ENCODE measurements at places on chromosomes 3 and 15.

DNA sequence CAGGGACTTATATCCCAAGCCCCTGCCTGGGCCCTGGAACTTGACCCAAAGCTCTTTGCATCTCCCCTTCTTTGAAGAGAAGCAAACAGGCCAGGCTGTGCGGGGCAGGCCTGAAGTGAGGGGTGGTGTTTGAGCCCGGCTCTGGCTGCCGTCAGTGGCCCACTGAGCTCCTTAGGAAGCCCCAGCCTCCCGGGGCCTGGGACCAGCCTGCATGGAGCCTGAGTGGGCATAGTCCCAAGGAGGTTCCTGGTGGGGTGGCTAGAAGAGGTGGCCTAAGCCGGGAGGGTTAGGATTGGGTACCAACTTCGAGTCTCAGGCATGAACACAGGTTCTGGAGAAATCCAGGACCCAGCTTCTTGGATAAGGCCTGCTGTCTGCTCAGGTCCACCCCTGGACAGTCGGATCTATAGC, 6.4 kb downstream of the TMIE start:
- no peak for DNase-seq

GRCh38 chr3:142782616-142783015, 58.8 kb downstream of the TRPC1 start:
- DNase-seq = no peak

DNA sequence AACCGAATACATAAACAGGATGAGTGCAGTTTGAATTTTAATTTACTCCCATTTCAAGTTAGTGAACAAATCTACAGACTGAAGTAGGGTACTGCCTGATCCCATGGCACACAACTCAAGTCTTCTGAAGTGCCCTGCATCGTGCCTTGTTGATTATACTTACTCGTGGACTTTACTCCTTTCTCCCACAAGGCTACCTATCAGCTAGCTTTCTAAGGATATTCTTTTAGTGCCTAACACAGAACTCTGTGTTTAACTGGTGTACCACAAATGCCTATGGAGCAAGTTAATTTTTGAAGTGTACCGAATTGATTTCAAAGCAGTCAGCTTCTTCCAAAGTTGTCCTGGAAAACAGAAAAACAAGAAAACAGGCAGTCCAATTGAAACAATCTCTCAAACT, 119.8 kb downstream of the TNIK start:
- no peak for DNase-seq

DNA sequence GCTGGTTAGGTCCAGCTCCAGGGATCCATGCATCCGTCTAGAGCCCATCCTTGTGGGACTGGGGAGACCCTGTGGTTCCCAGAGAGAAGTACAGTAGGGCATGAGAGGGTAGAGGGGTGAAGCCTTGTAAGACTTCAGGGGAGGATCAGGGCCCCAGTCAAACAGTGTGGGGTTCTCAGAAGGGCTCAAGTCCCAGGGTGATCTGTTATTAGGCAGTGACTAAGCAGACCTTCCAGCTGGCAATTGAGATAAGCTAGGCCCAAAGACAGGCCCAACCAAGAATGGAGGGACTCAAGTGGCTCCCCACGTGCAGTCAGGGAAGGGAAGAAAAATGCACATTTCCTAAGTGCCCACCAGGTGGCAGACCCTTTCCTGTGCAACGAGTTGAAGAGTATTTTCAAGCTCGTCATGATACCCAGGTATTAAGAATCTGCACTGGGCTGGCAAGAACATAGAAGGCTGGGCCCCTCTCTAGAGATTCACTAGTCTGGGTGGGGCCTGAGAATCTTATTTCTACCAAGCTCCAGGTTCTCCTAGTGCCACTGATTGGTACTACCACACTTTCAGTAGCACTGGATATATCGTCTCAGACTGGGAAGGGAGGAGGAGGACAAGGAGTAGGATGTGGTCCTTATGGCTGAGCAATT, 240.8 kb downstream of the NR1D2 start:
- DNase-seq = peak; percentile 58

DNA sequence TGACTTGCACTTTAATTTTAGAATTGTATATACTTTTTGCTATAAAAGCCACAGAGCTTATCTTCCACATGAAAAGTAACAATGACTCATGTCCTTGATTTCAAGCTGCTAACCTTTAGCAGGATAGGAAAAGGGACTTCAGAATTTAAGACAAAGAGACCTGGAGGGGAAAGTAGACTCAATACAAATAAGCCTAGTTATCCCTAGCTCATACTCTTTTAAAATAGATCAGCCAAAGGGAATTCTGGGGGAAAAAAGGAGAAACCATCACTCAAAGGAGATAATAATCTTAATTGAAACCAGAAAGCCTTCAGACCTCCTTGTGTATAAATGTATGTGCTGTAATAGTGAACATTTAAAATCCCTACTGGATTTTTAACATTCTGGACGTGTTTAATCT, 930.3 kb downstream of the NTRK3 start:
- no peak for DNase-seq

DNA sequence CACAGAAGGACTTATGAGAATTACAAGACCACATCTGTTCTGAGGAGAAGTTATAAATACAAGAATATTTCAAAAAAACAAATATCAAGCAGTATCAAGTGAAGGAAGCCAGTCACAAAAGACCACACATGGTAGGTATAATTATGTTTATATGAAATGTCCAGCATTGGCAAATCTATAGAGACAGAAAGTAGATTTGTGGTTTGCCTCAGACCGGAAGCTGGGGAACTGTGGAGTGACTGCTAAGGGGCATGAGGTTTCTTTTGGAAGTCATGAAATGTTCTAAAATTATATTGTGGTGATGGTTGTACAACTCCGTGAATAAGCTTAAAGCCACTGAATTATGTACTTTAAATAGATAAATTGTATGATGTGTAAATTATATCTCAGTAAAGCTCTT, 136.9 kb downstream of the FRMD5 start:
- no peak for DNase-seq

- DNase-seq = no peak
Observed at GRCh38 chr3:168248383-168249204, 152.9 kb upstream of the GOLIM4 start.

- DNase-seq = no peak
Observed at GRCh38 chr15:41948490-41948889, 23.9 kb downstream of the EHD4 start.

- no peak for DNase-seq
Observed at GRCh38 chr3:106446271-106446670, 577.5 kb upstream of the CBLB start.

GRCh38 chr3:50572801-50573371, 3.6 kb downstream of the HEMK1 start:
- no peak for DNase-seq

- DNase-seq = no peak
Observed at GRCh38 chr15:45734260-45734711, 99.5 kb downstream of the SQOR start.

- DNase-seq = no peak
Observed at GRCh38 chr3:84683493-84683892, 275.3 kb upstream of the CADM2 start.

DNA sequence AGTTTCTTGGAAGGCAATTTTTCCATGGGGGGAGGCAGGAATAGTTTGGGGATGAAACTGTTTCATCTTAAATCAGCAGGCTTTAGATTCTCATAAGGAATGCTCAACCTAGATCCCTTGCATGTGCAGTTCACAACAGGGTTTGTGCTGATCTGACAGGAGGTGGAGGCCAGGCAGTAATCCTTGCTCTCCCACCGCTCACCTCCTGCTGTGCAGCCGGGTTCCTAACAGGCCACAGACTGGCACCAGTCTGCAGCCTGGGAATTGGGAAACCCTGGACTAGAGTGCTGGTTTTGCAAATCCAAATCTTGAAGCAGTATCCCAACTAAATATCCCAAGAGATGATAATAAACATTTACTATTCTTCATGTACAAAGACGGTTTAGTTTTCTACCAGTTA, 256.3 kb upstream of the TMCO5A start:
- DNase-seq = no peak

- no peak for DNase-seq
Observed at GRCh38 chr3:43005253-43005652, 26.1 kb downstream of the GASK1A start.

GRCh38 chr3:194671511-194671899, 486 bp downstream of the LSG1 start:
- DNase-seq = peak; percentile 54

DNA sequence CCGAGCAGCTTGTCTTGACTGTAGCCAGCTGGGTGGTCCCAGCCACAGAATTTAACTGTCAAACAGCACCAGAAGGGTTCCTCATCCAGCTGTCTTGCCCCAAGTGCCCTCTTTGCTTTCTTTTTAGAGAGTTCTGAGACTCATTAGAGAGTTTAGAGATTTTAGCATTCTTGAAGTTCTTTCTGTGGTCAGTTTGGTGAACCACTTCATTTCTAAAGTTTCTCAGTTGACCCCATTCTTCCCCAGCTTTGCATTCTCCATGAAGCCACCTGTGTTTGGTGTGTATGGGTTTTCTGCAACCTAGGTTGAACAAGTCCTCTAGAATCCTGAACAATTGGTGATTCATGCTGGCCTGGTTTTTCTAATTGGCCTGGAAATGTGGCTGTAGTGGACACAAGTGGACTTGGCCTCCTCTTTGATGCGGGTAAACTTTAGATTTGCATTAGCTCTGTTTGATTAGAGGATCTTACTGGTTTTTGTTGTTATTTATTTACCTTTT, 33.7 kb downstream of the FLNB start:
- DNase-seq = no peak

- DNase-seq = no peak
Observed at GRCh38 chr3:162377608-162378007, 881.0 kb downstream of the OTOL1 start.

DNA sequence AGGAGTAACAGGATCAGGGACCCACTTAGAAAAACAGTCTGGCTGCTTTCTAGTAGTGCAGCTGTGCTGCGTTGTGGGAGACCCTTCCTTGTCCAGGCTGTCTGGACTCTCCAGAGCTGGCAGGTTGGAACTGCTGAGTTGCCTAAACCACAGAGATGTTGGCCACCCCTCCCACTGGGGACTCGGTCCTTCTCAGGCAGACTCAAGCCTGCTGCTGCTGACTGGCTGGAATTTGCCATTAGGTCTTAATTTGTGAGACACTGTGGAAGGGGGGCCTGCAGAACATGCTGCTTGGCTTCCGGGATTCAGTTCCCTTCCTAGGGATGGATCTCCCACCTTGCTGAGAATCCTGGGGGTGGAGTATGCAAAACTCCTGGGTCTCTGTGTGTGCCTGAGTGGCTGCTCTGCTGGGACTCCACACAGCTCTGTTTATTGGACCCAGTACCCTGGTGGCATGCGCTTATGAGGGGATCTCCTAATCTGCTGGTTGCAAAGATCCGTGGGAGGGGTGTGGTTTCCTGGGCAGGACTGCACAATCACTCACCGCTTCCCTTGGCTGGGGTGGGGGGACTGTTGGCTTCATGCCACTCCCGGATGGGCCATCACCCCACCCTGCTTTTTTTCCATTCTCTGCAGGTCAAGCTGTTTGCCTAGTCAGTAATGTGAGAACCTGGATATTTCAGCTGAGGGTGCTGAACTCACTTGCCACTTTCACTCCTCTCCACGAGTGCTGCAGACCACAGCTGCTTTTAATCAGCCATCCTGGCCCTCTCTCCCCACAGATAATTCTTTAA, 150.5 kb downstream of the CFAP20DC start:
- no peak for DNase-seq

GRCh38 chr3:8578282-8578681, 66.3 kb downstream of the SSUH2 start:
- DNase-seq = no peak

GRCh38 chr3:115728013-115728412, 104.7 kb downstream of the GAP43 start:
- no peak for DNase-seq

- DNase-seq = peak; percentile 71
Observed at GRCh38 chr15:59492389-59493377, 54.7 kb downstream of the FAM81A start.

DNA sequence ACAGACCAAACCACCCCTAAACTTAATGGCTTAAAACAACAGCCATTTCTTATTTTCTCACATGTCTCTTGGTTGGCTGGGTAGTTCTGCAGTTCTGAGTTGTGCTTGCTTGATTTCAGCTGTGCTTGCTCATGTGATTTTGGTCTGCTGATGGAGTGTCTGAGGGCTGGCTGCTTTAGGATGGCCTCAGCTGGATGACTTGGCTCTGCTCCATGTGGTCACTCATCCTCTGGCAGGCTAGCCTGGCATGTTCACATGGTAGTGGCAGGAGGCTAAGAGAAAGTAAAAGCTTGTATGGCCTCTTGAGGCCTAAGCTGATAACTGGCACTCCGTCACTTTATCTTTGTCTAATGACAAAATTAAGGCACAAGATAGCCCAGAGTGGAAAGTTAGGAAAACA, 4.1 kb downstream of the SV2B start:
- no peak for DNase-seq
